ENCODE measurements at places on chromosomes 7 and 10.

DNA sequence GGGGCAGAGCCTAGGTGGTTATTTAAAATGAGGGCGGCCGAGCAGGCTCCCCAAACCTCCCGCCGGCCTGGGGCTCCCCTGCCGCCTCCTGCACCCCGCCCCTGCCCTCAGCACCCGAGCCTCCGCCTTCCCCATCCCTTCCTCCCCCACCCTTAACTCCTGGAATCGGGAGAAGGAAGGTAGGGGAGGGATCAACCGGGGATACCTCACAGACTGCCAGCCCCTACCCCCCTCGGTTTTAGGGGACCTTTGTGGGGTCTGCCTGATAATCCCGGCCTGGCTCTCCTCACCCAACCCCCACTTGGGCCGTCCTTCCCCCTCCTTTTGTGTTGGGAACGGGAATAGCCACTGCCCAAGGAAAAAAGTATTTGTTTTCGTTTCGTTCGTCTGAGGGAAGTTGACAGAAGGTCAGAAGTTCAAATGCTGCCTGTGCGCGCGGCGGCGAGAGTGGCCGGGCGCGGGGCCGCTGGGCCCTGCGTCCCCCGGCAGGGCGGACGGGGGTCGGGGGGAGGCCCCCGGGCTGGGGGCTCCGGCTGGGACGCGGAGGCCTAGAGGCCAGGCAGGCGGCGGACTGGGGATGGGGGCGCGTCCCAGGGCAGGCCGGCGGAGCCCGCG, 2.8 kb downstream of the SHH start:
- no peak for DNase-seq

GRCh38 chr7:97871659-97872024, 566 bp downstream of the ASNS start:
- DNase-seq, result no peak

DNA sequence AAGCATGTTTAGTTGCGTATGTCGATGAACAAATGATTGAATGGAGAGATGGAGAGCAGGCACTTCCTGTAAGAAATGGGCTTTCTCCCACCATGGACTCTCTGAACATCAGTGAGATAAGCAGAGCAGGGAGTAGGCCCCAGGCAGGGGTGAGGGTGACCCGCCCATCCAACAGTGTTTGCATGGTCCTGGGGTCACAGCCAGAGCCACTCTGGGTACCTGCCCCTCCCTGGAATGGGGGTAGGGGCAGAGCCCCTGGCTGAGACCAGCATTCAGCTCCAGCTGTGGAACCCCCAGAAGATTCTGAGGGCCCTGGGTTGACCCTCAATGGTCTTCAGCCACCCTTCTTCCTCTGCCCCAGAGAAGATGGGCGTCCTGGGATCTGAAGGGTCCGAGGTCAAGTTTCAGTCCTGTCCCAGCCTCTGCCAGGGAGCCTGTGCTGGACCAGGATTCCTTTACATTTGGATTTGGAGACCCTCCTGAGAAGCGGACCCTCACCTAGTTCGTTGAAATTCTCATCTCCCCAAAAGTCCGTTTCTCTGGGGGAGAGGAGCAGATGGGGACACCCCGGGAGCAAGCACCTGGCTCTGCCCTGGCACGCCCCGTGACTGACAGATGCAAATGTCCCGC, 2.4 kb upstream of the FGF8 start:
- no peak for DNase-seq

GRCh38 chr10:86868353-86868752, 89.1 kb downstream of the MMRN2 start:
- no peak for DNase-seq

- DNase-seq, result no peak
Measured at GRCh38 chr7:133300088-133300487, 47.2 kb downstream of the EXOC4 start.

- DNase-seq, result no peak
Measured at GRCh38 chr7:91656541-91657482, 223.7 kb downstream of the MTERF1 start.

DNA sequence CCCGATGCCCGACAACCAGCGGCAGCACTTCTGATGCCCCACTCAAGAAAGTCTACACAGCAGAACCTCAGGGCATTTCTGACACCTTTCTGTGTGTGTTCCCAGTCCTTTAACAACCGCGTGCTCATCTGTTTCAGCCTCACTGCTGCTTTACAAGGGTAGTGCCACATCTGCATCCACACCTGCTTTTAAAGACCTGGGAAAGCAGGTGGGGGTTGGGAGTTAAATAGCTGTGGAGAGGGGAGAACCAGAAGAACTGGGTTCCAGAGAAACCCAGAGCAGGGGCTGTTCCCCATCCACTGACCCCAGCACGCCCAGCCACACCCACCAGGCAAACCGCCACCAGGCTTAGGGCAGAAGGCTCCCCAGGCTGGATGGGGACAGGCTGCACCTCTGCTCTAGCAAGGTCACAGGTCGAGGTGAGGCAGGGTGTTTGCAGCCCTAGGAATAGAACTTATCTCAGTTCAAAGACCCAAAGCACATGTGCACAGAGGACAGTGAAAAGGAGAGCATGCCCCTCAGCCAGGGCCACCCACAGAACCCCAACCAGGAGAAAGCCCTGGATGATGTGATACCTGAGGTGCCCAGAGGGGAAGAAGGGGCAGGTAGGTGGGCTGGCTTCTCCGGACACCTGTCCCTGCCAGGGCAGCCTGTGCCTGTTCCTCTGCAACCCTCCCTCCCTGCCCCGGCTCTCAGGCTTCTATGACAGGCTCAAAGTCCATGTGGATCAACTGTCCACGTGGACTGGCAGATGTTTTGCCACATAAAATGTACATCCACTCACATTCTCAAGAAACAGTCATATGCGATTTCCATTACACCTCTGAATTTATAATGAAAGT, 51.3 kb downstream of the COBL start:
- DNase-seq, result no peak

DNA sequence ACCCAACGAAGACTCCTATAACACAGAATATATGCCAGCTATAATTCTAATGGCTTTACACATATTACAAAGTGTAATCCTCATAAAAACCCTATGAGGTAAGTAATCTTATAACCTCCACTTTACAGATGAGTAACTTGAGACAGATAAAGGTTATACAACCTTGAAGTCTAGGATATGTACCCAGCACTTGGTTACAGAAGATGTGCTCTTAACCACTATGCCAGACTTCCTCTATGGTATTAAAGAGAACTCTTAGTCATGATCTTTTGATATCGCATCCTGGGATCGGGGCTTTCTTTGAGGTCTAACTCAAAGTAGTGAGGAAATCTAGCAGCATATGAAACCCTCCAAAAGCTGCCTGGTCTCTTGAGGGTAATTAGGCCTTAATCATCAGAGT, 319.2 kb upstream of the LRRN3 start:
- DNase-seq, result no peak

- no peak for DNase-seq
Measured at GRCh38 chr10:123570051-123570897, 95.9 kb upstream of the GPR26 start.

DNA sequence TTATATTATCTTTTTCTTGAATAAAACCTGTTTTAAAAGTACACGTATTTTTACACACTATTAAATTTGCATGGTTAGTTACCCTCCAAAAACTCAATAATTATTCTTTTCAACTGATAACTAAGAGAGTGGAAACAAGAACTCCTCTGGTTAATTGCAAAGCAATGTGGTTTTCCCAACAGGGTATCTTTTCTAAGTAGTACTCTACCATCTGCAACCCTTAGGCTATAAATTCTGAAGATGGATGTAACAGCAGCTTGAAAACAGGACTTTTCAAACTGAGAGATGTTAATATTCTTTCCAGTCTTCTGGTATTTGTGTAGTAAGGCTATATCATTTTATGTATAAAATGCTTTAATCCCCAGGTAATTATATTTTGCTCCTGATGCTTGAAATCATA, 916.1 kb upstream of the POT1 start:
- no peak for DNase-seq

DNA sequence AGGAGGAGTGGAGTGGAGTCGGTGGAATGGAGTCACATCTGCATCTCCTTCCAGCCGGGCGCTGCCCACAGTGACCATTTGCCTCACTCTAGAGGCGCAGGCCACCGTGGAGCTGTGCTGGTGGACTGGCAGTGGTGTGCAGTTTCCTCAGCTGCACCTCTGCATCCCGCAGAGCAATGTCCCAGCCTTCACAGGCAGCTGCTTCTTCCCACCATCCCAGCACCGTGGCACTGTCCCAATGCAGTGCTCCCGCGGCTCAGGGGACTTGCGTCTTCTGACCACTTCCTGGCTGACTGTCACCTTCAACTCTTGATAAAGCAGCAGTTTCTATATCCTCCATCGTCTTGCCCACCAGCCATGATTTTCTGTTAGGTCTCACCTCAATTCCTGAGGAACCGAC, 90.3 kb upstream of the SFMBT2 start:
- no peak for DNase-seq

DNA sequence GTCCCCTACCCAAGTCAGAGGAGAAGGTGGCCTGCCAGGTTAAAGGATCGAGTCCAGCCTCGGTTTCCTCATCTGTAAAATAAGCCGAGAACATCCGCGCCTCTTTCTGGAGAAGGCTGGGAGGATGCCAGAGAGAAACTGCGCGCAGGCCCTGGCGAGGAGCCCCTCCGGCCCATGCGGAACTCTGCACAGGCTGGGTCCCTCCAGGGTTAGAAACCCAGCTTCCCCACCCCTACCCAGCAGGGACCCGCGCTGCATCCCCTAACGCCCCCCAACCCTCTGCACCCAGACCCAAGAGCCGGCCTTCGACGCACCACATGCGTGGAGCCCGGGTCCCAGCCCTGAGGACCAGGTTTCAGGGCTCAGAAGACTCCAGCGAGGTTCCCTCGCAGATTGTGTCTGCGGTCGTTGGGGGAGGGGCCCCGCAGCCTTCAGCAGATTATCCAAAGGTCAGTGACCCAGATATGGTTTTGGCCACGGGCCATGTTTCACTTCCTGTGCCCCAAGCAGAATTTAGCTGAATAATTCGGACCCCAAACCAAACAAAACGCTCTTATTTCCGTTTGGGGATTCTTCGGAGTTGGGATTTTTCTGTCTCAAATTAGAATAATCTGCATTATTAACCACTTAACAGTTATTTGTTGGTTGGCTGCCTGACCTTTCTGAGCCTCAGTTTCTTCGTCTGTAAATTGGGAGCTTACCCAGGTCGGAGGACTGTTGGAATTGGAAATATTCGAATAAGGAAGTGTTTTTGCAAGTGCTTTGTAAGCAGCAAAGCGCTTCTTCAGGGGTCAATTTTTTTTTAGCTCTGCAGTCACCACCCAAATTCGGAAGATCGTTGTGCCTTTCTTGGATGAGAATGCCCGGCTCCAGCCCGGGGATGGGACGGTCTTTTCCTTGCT, 167.7 kb downstream of the UBE2H start:
- no peak for DNase-seq

DNA sequence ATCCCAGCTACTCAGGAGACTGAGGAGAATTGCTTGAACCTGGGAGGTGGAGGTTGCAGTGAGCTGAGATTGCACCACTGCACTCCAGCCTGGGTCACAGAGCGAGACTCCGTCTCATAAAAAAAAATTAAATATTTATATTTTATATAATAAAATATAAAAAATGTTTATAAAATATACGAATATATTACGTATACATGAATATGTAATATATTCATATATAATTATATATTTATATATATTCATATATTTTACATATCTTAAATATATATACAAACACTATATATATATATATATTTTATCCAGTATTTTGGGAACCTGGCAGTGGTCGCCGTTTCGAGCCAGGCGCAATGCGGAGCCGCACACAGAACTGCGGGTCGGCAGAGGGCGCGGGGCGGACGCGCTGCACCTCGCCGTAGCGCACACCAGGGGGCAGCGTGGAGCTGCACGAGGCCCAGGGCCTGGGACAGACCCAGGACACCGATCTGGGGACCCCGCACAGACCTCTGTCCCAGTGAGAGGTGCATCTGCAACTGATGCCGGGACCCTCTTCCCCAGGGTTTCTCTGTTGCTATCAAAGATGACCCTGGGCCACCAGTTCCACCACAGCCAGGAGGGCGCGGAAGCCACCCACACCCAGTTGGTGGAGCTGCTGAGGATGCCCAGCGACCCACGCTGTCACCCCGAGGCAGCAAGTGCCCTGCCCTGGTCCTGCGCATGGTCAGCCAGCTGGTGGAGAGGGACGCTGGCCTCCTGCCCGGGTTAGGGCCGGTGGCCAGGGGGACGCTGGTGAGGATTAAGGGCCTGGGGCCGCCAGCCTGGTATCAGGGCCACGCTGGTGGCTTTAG, 22.7 kb downstream of the AP5Z1 start:
- no peak for DNase-seq

DNA sequence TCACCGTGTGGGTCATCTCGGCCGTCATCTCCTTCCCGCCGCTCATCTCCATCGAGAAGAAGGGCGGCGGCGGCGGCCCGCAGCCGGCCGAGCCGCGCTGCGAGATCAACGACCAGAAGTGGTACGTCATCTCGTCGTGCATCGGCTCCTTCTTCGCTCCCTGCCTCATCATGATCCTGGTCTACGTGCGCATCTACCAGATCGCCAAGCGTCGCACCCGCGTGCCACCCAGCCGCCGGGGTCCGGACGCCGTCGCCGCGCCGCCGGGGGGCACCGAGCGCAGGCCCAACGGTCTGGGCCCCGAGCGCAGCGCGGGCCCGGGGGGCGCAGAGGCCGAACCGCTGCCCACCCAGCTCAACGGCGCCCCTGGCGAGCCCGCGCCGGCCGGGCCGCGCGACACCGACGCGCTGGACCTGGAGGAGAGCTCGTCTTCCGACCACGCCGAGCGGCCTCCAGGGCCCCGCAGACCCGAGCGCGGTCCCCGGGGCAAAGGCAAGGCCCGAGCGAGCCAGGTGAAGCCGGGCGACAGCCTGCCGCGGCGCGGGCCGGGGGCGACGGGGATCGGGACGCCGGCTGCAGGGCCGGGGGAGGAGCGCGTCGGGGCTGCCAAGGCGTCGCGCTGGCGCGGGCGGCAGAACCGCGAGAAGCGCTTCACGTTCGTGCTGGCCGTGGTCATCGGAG, 1.8 kb downstream of the ADRA2A start:
- no peak for DNase-seq

DNA sequence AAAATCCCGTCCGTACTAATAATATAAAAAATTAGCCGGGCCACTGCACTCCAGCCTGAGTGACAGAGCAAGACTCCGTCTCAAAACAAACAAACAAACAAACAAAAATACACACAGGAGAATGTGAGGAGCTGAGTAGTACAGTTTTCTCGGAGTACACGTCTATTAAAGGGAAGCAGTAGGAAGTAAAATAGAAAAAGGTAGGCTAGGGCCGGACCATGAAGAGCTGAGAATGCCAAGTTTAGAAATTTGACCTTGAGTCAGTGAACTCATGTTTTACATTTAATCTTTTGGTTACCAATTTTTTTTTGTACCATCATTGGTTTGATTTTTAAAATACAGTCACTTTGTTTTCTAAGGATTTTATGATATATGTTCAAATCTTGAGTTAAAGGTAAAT, 64.1 kb downstream of the KAT6B start:
- no peak for DNase-seq

- no peak for DNase-seq
Measured at GRCh38 chr7:106608661-106609060, 52.3 kb downstream of the CCDC71L start.

- no peak for DNase-seq
Measured at GRCh38 chr10:29723726-29724125, 89.0 kb upstream of the SVIL start.

DNA sequence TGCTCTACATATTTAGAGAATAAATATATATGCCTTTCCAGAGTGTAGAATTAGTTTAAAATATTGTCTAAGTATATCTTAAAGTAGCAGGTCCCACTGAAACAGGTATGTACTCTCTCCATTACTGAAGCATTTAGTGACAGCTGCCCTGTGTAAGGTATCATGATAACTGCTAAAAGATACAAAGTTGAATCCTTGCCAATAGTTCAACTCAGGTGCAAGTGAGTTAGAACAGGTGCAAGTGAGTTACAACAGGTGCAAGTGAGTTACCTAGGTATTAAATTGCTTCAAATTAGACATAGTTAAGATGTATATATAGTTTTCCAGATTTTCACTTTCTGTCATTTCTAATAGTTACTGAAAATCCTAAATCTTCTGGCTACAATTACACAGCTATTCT, 119.1 kb downstream of the CNOT4 start:
- no peak for DNase-seq

Data from SIG-M5 (cell line).